Endothelial cell (in vitro differentiated cells): ENCODE measurements at places on chromosomes 16 and 17.

- peak; percentile 76 for DNase-seq
Observed at GRCh38 chr16:8173111-8173644, 417.1 kb downstream of the TMEM114 start.

DNA sequence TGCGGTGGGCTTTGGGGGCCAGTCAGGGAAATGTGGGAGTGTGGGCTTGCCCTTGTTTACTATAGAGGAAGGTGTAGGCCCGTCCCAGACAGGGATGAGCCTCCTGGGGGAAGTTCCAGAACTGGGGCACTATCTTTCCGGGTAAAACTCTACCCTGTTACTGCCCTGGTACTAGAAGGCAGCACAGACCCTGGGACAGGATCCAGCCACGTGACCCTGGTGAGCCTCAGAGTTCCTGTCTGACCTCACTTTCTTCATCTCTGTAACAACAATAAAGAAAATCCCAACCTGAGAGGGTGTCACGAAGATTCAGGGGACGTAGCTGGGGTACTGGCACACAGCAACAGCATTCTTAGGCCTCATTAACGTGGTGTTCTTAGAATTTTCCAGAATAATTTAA lies 239.6 kb upstream of the FOXF1 start:
- DNase-seq = no peak

DNA sequence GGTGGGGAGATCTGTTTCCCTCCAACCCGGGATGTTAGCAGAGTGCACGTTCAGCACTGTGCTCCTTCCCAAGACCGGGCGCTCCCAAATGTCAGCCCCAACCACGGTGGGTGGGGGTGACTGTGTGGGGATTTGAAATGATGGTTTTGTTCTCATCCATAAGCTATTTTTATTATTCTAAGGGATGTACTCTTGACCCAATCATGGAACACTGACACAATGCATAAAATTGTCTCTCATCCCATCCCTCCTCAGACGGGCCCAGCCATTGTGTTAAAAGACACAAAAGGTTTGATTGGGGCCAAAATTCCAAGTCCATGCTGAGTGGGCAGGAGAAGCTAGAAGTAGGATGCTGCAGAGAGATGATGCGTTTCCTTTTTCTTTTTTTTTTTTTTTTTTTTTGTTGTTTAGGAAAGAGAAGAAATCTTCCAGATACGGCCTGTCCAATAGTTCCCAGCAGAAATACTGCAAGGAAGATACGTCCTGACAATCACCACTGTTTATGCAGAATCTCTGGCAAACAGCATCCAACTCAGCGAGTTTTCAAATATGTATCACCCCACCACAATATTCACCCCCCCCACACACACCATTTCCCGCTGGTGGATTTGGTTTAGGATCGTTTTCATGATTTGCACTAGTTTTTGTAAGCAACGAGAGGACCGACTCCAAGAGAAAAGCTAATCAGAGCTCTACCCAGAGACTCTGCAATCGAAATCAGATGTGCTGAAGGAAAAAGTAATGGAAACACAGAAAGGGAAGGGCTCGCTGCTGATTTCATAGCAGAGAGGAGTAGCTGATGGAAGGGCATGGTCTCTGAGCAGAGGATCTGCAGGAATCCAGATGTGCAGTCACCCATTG lies 163.5 kb upstream of the DYNLRB2 start:
- DNase-seq = no peak

DNA sequence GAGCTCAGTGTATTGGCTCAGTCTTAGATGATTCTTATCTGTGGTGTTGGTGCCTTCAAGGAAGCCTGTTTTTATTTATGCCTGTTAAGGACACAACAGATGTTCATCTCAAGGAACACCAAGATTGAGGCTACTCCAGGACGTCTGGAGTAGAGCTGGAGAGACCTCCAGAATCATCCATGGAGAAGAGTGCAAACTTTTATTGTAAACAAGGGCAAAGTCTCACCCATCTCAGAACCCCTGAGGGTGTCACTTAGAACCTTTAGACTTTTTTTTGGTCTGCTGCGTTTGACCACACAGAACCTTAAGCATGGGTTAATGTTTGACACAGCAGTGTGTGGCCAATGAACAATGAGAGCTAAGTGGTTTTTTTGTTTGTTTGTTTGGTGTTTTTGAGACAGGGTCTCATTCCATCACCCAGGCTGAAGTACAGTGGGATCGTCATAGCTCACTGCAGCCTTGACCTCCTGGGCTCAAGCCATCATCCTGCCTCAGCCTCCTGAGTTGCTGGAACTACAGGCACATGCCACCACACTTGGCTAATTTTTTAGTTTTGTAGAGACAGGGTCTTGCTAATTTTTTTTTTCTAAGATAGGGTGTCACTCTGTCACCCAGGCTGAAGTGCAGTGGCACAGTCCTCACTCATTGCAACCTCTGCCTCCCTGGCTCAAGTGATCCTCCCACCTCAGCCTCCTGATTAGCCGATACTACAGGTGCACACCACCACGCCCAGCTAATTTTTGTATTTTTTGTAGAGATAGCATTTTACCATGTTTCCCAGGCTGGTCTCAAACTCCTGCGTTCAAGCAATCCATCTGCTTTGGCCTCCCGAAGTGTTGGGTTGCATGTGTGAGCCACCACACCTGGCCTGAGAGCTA lies 16.3 kb downstream of the SLC47A1 start:
- no peak for DNase-seq

DNA sequence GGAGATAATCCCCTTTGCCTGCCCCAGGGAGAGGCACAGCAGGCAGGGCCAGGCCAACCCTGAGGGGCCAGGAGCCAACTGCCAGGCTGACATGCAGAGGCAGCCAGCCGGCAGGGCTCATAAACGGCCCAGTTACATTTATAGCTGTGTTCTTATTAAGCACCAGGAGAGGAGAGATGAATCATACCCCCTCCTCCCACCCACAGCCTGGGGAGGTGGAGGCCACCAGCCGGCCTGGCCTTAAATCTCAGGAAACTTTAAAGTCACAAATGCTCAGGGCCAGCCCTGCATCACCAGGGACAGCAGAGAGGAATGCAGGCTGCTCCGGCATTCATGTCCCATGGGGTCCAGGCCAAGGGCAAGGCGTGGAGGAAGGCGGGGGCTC lies 177.2 kb downstream of the TMEM132E start:
- no peak for DNase-seq

GRCh38 chr17:78001182-78001581 lies 42.7 kb downstream of the TNRC6C start:
- DNase-seq = no peak

DNA sequence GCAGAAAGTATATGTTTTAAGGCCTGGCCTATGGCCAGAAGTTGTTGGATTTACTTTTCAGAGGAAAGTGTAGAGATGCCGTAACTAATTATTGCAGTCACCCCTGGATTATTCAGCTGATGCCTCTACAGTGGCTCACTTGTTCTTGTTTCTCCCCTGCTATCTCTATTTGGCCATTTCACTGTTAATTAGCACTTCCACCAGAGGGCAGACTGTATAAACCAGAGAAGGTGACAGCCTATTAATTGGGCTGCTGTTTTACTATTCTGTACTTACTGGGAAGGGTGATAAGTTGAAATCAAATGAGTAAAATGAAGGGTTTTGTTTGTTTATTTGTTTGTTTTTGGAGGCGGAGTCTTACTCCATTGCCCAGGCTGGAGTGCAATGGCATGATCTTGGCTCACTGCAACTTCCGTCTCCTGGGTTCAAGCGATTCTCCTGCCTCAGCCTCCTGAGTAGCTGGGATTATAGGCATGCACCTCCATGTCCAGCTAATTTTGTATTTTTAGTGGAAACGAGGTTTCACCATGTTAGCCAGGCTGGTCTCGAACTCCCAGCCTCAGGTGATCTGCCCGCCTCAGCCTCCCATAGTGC lies 66.0 kb downstream of the CDK12 start:
- DNase-seq = peak; percentile 35

- no peak for DNase-seq
Observed at GRCh38 chr16:87132361-87133014, 184.7 kb downstream of the C16orf95 start.

DNA sequence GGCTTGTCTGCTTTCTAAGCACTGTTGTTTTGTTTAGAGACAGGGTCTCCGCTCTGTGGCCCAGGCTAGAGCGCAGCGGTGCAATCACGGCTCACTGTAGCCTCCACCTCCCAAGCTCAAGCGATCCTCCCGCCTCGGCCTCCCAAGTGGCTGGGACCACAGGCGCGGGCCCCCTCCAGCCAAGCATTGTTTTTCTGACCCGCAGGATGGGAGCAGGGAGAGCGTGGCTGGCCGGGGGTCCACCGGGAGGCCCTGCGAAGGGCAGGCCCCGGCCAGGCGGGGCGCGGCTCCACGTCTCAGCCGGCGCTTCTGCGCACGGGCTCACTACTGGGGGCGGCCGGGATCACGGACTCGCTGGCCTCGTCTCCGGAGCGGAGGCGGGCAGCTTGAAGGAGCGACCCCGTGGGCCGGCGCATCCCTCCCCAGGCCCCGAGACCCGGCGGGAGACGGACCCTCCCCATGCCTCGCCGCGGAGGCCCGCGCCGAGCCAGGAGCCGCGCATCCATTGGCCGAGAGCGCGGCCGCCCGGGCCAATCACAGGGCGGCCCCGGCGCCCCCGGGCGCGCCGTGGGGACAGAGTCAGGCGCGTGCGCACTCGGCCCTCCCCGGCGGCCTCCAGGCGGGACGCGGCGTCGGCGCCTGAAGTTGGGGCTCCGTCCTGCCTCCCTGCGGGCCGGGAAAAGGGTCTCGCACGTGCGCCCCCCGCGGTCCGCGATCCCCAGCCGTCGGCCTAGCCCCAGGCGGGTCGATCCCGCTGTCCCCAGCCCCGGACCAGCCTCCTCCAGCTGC lies 24.9 kb downstream of the ACTG1 start:
- DNase-seq = peak; percentile 73

- no peak for DNase-seq
Observed at GRCh38 chr17:72422505-72423285, 301.9 kb downstream of the SOX9 start.

GRCh38 chr16:47461598-47462266 lies 601 bp downstream of the PHKB start:
- peak; percentile 54 for DNase-seq

GRCh38 chr17:28954886-28955285 lies 3.6 kb upstream of the PHF12 start:
- no peak for DNase-seq

GRCh38 chr17:80899402-80900268 lies 92.0 kb upstream of the CHMP6 start:
- DNase-seq = peak; percentile 65

- DNase-seq = no peak
Observed at GRCh38 chr17:82112914-82113311, 14.9 kb upstream of the FASN start.

GRCh38 chr16:46629331-46630219 lies 8.4 kb upstream of the SHCBP1 start:
- DNase-seq = peak; percentile 24

- DNase-seq = no peak
Observed at GRCh38 chr16:1580956-1581355, 30.9 kb downstream of the IFT140 start.

GRCh38 chr17:59859444-59860025 lies 33.2 kb downstream of the TUBD1 start:
- DNase-seq = no peak

DNA sequence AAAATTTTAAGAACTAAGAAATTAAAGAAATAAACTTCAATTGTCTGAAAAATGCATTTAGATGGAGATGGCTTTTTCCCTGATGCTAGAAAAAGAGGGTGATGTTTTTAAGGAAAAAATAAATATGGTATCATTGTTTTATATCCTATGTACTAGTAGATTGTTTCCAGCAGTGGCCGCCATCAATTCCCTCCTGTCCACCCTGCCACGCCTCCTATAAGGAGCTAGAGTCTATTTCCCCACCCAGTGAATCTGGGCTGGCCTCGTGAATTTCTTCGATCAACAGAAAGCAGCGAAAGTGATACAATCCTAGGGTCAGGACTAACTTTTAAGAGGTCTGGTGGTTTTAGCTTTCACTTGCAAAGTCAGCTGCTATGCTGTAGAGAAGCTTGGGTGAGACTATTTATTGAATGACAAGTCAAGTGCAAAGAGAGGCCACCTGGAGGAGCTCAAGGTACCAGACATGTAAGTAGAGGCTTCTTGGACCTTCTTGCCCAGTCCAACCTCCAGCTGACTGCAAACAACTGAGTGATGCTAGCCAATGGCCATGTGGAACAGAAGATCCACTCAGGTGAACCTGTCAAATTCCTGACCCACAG lies 80.9 kb upstream of the MTMR4 start:
- no peak for DNase-seq

DNA sequence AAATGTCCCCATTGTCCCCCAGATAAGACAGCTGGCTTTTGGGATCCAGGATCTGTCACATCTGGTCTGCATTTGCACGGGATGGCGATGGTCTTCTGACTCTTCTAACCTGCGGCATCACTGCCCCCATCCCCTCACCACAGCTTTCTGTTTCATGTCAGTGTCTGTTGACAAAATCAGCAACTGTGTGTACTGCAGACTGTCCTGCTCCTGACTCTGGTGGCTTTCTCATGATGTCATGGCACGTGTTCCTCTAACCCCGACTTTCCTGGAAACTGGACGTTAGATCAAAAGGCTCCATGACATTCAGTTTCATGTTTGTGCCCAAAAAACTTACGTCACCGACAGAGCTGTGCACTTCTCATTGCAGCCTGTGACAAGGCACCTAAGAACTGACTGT lies 30.1 kb upstream of the CPNE2 start:
- no peak for DNase-seq

DNA sequence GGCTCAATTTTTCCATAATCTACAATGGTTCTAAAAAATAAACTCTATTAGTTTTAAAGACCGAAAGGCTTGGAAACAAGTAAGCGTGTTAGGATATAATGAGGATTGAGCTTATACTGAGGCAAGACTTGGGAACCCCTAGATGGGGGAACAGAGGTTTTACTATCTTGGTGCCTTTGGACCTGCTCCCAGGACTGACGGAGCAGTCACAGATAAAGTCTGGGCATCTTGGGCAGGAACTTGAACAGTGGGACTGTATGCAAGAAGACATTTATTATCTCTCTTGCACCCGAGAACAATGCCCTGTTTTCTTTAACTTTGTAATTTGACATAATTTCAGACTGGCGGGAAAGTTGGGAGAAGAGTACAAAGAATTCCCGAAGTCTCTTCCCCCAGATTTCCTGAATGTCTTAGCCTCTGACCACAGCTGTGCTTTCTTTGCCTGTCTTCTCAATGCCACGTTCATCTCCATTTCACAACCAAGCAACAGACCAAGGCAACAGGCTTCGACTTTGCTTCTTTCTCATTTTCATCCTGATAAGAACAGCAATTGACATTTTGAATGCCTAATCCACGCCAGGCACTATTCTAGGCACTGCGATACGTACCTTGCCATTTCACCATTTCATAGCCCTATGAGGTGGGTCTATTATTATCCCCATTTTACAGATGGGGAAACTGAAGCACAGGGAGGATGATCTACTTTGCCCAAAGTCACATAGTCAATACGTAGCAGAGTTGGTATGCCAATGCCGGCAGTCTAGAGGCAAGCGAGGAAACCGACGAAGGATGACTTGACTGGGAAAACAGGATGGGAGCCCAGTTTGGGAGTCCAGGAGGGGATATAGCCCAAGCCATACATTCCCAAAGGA lies 3.0 kb upstream of the IL4R start:
- DNase-seq = no peak

GRCh38 chr16:12336141-12336540 lies 359.6 kb downstream of the SNX29 start:
- DNase-seq = no peak
